WTC11 (cell line): ENCODE measurements at places on chromosomes 5 and 9. TPM values are rescaled to one million over a fixed set of nuclear protein-coding genes. Genes with fewer than 3 reads are reported as not detected.
A peak's percentile ranks its signal among the peaks of the same experiment; 100 is the strongest.

SUSD3 gene
- 11.5 to 13.2 TPM (median 11.9 TPM) in 3 replicates for total RNA-seq

SPINK13 gene
- 0.17 TPM in 1 of 3 replicates, not detected in the others for total RNA-seq

DNA sequence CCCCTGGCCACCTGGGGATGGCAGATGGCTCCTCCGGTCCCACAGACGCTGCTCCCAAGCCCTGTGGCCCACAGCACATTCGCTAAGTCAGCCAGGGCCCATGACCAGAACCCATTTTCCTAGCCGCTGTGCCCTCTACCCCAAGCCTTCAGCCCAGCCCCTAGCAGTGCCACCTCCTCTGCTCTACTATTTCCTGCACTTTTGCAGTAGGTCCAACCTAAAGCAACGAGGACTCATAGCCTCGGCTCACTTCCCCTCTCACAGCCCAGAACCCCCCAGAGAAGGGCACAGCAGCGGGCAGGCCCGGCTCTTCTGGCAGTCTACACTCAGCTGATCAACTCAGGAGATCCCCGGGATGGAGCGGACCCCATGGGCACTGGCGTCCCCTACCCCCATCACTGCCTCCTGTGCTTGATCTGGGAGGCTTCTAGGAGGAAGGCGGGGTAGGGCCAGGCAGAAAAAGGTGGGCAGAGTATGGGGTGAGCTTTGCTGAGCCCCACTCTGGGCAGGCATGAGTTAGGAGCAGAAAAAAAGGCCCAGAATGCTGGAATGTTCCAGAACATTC is 111.2 kb downstream of the ZNF354C start:
- no peak for DNase-seq
- no peaks in the 10 kb centered on the region for H3K4me1 ChIP-seq
- no peak overlapping the region; the same call in 1 of the 2 replicates for H3K27ac ChIP-seq
- no peaks in the 10 kb centered on the region; the same call in 1 of the 2 replicates for H3K27me3 ChIP-seq
- H3K36me3 ChIP-seq: peaks cover 8% of the 10 kb centered on the region; the same call in 1 of the 2 replicates

DNA sequence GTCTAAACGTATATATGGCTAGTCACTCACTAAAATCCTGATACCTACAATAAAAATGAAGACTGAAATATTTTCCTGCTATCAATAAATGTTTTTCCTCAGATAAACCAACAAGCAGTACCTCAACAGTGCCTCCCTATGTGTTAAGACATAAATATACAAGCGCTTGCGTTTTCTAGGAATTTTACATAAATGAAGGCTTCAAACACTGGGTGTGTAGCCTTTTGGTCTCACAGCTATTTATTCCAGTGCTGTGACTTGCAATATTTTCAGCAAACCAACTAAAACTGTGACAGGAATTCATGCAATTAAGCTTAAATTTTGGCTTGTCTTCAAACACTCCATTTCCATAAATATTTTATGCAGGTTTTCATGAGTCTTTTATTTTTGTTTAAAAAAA is 437.0 kb downstream of the BNC2 start:
- no peak overlapping the region for H3K4me3 ChIP-seq
- H3K4me1 ChIP-seq: peaks cover 28% of the 10 kb centered on the region
- H3K27ac ChIP-seq: no peak overlapping the region
- peaks cover 14% of the 10 kb centered on the region for H3K36me3 ChIP-seq
- DNase-seq: no peak

- H3K27ac ChIP-seq: no peak overlapping the region
- peaks cover 11% of the 10 kb centered on the region for H3K36me3 ChIP-seq
- no peak overlapping the region for H3K4me3 ChIP-seq
- DNase-seq: no peak
- H3K27me3 ChIP-seq: no peaks in the 10 kb centered on the region
Measured at GRCh38 chr5:38621840-38622437, 65.5 kb upstream of the LIFR start.

DNA sequence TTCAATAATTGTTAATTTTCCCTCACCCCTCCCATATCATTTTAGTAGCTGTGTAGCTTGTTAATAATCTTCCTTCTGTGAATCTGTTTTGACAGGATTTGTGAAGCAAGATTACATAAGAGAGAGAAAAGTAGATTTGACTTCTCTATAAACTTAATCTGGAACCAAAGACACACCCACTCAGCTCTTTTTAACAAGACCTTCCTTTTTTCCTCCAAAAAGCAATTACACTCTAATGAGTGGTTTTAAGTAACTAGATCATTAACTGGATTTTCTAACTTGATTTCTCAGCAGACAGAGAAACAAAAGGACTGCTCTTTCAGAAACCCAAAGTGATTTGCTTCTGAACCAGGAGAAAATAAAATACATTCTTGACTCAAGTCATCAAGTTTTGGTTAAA is 21.9 kb downstream of the RFK start:
- H3K36me3 ChIP-seq: no peaks in the 10 kb centered on the region
- H3K4me3 ChIP-seq: no peak overlapping the region
- no peak overlapping the region for H3K27ac ChIP-seq
- H3K27me3 ChIP-seq: no peaks in the 10 kb centered on the region

DNA sequence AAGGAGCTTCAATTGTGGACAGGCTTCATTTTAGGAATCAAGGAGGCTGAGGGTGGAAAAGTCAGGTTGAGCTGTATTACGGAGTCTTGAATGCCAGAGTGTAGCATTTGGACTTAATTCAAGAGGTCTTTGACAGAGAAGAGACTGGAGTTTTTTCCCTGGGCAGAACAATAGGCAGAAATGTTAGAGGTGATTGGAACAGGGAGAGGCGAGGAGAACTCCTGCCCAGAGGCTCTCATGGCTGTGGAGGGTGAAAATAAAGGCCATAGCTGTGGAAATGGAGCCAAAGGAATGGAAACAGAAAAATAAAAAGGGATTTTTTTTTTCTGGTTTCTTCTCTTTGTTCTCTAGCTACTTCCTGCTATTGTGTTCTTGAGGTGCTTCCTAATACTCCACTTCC is 3.7 kb upstream of the IFNB1 start:
- no peak for DNase-seq
- H3K27ac ChIP-seq: no peak overlapping the region

GRCh38 chr5:71924325-71924724 is 182.9 kb upstream of the MAP1B start:
- H3K4me3 ChIP-seq: no peak overlapping the region
- no peaks in the 10 kb centered on the region for H3K36me3 ChIP-seq
- H3K27me3 ChIP-seq: no peaks in the 10 kb centered on the region
- no peak overlapping the region for H3K27ac ChIP-seq
- no peak for DNase-seq

DNA sequence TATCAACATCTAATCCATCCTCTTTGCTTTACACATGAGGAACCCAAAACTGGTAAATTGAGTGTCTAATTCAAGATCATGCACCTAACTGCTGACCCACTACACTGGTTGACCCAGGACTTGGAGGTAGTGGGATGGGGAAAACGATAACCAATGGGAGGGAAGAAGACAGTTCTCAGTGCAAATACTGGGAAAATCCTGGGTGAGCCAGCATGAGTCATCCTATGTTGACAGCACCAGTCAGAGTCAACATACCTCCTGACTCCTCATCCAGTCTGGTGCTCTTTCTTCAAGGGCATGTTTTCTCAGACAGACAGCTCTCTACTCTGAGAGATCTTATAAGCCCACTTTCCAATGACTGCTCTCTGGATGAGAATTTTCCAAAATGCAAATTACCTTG is 232.8 kb upstream of the PTGER4 start:
- H3K36me3 ChIP-seq: peaks cover 17% of the 10 kb centered on the region
- peaks cover 6% of the 10 kb centered on the region for H3K4me1 ChIP-seq
- H3K27ac ChIP-seq: no peak overlapping the region
- H3K27me3 ChIP-seq: no peaks in the 10 kb centered on the region
- no peak for DNase-seq
- H3K4me3 ChIP-seq: no peak overlapping the region

DNA sequence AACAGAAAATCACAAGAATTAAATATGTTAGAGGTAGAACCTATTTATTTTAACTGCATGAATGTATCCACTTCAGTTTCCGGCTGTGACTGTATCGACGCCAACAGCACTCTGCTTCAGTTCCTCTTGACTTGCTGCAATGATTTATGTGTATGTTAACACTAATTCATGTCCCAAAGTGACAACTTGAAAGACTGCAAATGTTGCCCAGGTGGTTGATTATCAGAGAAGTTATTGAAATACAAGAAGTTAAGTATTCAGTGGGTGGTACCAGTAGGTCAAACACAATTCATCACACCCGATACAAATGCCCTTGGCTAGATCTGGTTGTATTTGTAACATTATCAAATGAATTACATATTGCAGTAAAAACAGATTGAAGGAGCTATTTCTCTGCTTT is 622.7 kb upstream of the CDH18 start:
- no peak for DNase-seq
- no peak overlapping the region for H3K4me3 ChIP-seq
- H3K36me3 ChIP-seq: peaks cover 9% of the 10 kb centered on the region
- no peak overlapping the region for H3K27ac ChIP-seq

- no peak overlapping the region for H3K4me3 ChIP-seq
- no peaks in the 10 kb centered on the region; the same call in 1 of the 2 replicates for H3K27me3 ChIP-seq
- no peaks in the 10 kb centered on the region for H3K36me3 ChIP-seq
- peaks cover 15% of the 10 kb centered on the region for H3K4me1 ChIP-seq
- H3K27ac ChIP-seq: no peak overlapping the region
- no peak for DNase-seq
Measured at GRCh38 chr5:17069995-17070511, 134.0 kb upstream of the MYO10 start.

DNA sequence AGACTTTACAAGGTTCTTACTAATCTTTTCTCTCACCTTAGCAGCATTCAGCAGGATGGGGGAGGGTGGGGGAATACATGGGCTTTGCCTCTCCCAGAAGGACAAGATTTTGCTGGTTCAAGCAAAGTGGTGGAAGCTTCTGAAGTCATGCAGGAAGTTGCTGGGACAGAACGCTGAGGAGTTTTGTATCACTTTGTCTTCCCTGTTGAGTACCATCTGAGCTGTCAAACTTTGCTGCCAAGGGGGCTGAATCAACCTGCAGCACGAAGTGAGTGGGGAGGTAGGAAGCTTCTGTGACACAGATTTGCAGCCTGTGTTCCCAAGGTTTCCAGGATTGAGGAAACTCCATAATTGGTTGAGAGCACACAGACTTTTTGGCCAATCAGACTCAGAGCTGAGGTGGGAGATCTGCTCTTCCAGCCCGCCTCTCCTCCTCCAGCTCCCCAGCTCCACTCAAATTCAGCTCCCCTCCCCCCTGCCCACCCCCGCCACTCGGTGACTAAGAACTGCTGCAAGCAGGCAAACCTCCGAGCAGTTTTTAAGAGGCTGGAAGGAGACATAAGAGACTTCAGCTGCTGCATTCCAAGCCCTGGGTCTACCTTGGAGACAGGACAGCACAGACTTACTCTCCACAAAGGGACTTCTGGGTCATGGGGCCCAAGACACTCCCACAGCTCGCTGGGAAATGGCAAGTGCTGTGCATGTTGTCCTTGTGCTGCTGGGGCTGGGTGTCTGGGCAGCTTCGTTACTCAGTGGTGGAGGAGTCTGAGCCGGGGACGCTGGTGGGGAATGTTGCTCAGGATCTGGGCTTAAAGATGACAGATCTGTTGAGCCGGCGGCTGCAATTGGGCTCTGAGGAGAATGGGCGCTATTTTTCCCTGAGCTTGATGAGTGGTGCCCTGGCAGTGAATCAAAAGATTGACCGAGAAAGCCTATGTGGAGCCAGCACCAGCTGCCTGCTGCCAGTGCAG is at the start of gene PCDHGC5:
PCDHGC5 (plus strand) TSS at position 491 of the 971 bp plus-strand sequence; CDS start at position 651, 160 bp downstream.
- H3K4me1 ChIP-seq: peaks cover 50% of the 10 kb centered on the region
- peaks cover 73% of the 10 kb centered on the region for H3K27me3 ChIP-seq
- no peak within 1 kb of the TSS for H3K4me3 ChIP-seq
- H3K27ac ChIP-seq: no peak within 1 kb of the TSS
- DNase-seq: no peak
- H3K36me3 ChIP-seq: peaks cover 16% of the 10 kb centered on the region

DNA sequence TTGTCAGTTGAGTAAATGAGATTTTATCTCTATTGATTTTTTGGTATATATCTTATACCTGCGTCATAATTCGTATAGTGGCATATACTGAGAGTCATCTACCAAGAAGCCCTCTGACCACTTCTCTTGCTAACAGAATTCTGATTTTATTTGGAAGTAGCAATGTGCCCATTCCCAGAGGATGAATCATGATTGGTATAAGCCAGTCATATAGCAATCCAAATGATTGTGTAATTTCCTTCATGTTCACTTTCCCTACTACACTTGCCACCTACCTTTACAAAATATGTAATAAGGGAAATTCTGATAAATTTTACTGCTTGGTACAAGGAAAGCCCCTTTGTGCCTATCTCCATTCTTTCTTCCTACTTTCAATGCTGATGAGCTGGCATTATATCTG is 16.1 kb upstream of the ZNF462 start:
- H3K36me3 ChIP-seq: no peaks in the 10 kb centered on the region
- no peaks in the 10 kb centered on the region for H3K4me1 ChIP-seq
- DNase-seq: no peak
- H3K4me3 ChIP-seq: no peak overlapping the region
- H3K27me3 ChIP-seq: no peaks in the 10 kb centered on the region

DNA sequence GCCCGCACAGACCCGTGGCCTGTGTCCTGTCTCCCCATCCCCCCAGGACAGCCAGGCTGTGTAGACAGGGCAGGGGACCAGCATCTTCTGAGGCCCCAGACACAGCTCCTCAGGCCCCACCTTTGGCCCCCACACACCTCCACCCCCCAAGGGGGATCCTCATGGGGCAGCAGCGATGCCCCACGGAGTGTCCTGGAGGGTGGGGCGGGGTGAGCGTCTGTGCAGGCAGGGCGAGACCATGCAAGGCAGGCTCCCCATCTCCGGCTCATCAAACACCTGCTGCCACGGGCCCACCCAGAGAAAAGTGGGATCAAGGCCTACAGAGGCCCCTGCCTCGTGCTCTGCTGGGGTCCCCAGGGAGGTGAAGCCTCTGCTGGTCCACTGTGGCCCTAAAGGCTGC is 118.7 kb upstream of the FOXD4L5 start:
- no peak overlapping the region for H3K27ac ChIP-seq
- peaks cover 20% of the 10 kb centered on the region for H3K27me3 ChIP-seq
- H3K4me1 ChIP-seq: no peaks in the 10 kb centered on the region
- DNase-seq: no peak
- H3K4me3 ChIP-seq: no peak overlapping the region

- H3K27ac ChIP-seq: peak overlapping the region; percentile 9; the same call in 1 of the 2 replicates
- H3K4me1 ChIP-seq: no peaks in the 10 kb centered on the region
- no peaks in the 10 kb centered on the region for H3K27me3 ChIP-seq
- H3K4me3 ChIP-seq: no peak overlapping the region
- DNase-seq: no peak
Measured at GRCh38 chr9:6852243-6852963, 94.6 kb downstream of the KDM4C start.

DNA sequence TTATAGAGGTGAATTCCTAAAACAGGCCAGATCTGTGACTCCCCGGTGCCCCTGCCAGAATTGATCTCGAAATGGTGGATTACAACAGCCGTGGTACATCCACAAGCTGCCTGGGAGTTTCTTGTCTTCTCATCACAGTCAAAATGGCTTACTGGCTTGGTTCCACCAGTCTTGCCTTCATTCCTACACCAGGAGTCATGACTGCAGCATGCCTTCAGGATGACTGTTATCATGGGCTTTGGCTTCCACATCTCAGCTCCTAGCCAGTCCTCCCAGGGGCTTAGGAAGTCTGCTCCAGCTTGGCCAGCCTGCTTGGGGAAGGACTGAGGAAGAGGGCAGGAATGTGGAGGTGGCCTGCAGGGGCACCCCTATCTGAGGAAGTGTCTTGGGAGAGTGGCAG is 132.9 kb upstream of the NR3C1 start:
- no peak overlapping the region for H3K27ac ChIP-seq
- DNase-seq: no peak
- no peak overlapping the region for H3K4me3 ChIP-seq
- peaks cover 11% of the 10 kb centered on the region for H3K4me1 ChIP-seq
- H3K36me3 ChIP-seq: peaks cover 7% of the 10 kb centered on the region; the same call in 1 of the 2 replicates
